ENCODE measurements at places on chromosomes 16 and 17.

DNA sequence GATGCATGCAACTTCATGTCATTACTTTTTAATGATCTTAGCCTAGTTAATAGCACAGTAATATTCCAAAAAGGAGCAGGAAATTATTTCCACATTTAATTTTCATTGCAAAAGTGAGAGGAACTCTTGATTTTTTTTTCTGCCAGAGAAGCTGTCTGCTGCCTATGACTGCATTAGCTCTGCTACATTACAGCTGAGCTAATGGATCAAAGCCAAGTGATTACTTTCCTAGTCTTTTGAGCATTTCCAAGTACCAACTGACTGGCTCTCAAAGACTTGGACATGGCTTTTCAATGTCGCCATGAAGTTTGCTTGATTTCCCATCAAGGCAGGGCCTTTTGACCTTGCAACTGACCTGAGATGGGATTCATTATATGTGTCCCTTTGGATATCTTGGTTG lies 356.6 kb upstream of the XYLT1 start:
- DNase-seq, result no peak

DNA sequence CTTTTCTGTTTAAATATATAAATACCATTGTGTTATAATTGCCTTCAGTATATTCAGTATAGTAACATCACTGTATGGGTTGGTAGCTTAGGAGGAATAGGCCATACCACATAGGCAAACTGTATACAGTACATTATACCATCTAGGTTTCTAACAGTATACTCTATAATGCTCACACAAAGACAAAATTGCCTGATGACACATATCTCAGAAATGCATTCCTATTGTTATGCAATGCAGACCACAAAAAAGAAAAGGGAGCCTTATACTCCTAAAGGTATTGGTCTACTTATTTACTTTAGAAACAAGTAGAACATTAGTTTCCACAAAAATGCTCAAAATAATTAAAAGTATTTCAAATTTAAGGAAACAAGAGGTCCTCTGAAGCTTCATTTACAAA lies 47.9 kb downstream of the SETD6 start:
- DNase-seq, result no peak

DNA sequence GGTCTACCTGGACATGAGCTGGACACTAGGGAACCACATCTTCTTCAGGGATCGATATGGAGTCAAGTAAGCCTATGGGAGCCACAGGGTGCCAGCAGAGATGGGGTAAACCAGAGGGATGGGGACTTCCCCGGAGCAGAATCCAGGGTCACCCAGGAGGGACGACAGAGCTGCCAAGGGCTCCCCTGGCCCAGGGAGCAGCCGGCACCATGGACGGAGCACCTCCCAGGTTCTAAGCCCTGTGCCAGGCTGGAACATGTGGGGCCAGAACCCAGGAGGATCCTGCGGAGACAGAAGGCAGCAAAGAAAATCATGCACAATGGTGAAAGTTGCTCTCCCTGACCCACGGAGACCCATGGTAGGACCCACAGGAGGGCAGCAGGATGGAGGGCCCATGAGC lies 33.6 kb upstream of the KSR1 start:
- no peak for DNase-seq

DNA sequence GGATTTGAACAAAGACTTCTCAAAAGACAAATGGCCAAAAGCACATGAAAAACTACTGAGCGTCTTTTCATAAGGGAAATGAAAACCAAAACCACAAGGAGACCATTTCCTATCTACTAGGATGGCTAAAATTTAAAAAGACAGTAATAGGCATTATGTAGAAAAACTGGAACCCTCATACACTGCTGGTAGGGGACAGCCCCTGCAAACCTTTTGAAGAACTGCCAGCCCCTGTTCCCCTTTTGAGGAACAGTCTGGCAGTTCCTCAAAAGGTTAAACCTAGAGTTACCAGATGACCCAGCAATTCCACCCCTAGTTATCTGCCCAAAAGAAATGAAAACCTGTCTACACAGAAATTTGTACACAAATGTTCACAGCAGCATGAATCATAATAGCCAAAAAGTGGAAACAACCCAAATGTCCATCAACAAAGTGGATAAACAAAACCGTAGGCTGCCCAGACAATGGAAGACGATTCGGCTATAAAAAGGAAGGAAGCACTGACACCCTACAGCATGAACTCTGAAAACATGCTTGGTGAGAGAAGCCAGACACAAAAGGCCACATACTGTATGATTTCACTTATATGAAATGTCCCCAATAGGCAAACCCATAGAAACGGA lies 22.9 kb downstream of the CDIP1 start:
- no peak for DNase-seq

DNA sequence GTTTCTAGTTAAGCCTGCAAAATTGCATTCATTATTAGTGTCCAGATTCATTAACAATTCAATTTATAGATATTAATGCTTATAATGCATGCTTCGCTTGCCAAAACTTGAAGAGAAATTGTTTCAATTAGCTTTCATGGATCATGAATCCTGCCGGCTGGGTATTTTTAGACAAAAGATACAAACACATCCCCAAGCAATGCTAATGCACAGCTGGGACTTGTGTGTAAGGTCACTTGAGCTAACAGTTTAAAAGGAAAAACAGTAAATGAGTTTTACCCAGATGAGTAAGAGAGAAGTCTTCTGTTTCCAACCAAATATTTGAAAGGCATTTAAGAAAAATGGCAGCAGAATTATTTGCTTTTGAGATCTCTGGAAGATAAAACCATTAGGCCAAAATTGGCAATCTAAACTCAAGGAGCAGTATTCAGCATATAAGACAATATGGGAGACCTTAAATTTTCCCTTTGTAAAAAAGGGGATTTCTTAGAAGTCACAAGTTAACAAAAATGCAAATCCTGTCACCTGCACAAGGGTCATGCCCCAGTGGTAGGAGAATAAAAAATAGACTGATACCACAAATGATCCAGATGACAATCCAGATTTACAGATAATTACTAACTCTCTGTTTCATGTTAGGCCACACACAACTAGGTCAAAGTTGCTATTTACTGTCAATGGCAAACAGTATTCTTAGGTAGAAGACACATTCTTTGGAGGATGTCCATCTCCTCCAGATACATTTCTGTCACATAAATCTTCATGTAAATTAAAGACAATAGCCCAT lies 418.4 kb upstream of the PMFBP1 start:
- no peak for DNase-seq

- no peak for DNase-seq
Measured at GRCh38 chr16:84613408-84614072, 4.3 kb downstream of the COTL1 start.

DNA sequence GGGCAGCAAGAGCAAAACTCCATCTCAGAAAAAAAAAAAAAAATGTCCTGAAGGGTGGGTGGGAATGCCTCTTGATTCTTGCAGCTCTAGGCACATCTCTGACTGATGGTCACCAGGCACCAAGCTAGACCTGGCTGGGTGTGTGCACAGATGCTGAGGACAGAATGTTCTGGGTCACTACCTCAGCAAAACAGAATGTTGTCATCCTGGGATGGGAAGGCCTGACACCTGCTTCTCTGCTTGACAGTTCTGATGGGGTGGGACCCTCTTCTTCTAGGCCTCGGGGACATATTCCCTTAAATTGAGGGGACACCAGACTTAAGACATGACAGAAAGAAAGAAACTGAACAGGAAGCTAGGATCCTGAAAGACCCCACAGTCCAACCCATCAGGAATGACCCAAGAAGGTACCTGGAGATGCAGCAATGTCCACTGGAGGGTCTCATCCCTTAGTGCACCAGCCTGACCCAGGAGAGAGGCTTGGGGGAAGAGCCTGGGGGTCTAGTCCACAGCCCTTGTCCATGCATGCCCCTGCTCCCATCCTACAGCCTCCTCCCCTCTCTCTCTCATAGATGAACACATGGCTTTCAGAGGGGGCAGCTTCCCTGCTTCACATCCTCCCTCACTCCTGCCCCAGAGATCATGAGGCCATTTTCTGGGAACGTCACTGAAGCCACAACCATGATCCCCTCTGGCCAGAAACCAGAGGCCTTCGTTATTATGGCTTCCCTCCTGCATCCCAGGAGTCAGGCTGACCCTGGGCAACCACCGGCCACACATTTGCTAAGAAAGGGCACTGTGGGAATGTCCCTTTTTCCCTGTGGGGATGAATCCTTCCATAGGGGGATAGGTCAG lies 3.8 kb upstream of the STAT5B start:
- DNase-seq, result no peak

Measured in GM12891 (cell line).